Activated CD4-positive, CD25-positive, alpha-beta regulatory T cell treated with anti-CD3 and anti-CD28 coated beads, Interleukin-2, amount 50 U/mL, for 16 hours (primary cell): ENCODE measurements at places on chromosomes 6 and 20.

DNA sequence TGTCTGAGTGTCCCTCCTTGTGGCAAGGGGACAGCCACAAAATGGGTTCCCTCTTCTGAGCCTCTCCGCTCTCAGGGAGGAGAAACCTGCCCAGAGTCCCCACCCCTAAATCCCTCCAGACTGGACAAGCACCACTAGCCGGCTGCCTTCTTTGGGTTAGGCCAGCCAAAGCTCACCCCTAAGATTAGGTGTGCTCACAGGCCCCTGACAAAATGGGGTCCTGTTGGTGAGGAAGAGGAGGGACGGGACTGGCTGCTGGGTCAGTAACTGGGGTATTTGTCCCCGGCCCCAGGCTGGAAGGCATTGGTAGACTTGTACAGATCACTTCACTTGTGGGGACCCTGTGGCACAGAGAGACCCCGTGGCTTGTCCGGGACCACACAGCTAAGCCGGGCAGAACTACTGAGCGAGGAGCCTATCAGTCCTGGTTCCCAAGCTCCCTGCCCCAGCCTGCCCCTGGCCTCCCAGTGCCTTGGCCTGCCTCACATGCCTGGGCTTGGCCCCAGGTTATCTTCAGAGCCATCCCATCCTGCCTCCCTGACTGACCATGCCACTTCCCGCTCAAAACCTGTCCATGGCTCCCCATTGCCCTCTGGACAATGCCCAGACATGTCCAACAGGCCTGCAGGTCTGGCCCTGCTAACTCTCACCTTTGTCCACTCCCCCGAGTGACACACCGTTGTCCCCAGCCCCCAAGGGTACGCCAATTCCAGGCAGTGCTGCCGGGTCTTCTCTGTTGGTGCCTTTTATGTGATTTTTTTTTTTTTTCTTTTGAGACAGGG is 10.5 kb upstream of the AVP start:
- DNase-seq, result no peak

GRCh38 chr6:139801571-139802321 is 427.3 kb upstream of the CITED2 start:
- no peak for DNase-seq

GRCh38 chr6:139540276-139540675 is 165.8 kb upstream of the CITED2 start:
- DNase-seq, result no peak

DNA sequence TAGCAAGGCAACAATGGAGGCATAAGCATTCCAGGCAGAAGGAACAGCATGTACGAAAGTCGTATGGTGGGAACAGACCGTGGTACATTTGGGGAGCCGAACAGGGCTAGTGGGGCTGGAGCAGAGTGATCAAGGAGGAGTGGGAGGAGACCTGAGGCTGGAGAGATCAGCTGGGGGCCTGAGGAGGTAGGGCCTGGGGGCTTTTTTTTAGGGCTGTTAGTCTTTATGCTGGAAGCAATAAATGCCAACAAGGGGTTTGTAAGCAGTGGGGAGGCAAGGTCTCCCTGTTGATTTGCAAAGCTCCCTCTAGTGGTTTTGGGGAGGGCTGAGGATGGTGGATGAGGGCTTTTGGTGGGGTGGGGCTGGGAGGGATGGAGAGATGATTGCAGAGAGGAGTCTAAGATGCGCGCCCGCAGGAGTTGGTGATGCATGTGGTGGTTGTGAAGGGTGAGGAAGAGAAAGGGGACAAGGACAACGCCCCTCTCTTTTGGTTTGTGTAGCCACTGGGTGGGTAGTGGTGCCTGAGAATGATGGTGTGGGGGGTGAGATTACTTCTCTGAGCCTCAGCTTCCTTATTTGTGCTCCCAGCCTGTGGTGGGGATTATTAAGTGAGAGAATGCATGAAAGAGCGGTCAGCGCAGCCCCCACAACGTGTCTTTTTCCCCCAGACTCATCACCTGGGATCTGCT is 74.1 kb upstream of the TOX2 start:
- DNase-seq, result no peak

GRCh38 chr20:4708856-4709255 is 12.9 kb upstream of the PRND start:
- no peak for DNase-seq

- DNase-seq, result no peak
Measured at GRCh38 chr6:108686896-108687295, 126.2 kb downstream of the FOXO3 start.

GRCh38 chr20:40294175-40294574 is 394.9 kb downstream of the MAFB start:
- DNase-seq, result no peak

DNA sequence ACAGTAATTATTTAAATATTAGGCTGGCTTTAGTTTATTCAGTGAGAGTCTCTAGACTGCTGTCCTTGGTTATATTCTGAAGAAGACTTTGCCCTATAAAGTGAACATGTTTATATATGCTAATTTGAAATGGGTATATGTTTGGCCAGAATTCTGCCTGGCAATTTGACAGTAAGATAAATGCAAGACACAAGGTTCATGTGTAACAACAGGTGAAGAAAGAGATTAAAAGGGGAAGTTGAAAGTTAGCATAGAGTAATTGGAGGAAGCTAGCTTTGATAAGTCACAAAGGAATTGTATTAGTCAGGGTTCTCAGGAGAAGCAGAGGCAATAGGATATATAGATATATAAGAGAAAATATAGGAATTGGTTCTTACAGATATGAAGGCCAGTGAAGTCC is 191.4 kb downstream of the CENPW start:
- DNase-seq, result no peak
